ENCODE measurements at places on chromosomes 6 and 20. TPM values are rescaled to one million over a fixed set of nuclear protein-coding genes. Genes with fewer than 3 reads are reported as not detected.

GRCh38 chr6:80939898-80940297, 812.6 kb downstream of the TENT5A start:
- no peak overlapping the region for H3K27ac ChIP-seq
- no peak for DNase-seq
- H3K4me1 ChIP-seq, result no peaks in the 10 kb centered on the region
- no peaks in the 10 kb centered on the region for H3K27me3 ChIP-seq
- no peaks in the 10 kb centered on the region for H3K36me3 ChIP-seq
- no peak overlapping the region for H3K4me3 ChIP-seq

DNA sequence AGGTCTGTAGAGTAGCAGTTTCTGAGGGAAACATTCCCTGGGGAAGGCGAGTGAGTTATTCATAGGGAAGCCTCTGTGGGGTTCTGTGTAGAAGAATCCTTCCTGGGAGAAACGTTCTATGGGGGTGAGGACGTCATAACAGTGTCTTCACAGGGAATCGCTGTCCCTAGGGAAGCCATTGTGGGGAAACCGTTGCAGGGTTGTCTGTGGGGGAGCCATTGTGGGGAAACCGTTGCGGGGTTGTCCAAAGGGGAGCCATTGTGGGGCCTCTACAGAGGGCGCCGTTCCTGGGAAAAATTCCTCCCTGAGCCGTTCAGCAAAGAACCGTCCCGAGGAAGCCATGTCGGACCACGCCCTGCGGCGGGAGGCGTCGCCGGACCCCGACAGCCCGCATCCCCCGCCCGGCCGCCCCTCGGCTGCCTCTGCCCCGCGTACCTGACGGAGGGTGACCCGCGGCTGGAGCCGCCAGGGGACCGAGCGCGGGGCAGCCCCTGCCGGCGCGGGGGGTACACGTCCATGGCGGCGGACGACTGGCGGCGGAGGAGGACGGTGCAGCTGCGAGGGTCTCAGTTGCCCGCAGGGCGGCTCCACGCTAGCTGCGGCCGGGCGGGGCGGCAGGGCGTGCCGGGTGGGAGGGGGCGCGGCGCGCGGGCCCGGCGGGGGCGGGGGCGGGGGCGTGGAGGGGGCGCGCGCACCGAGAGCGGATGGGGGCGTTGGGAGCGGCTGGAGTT, at the start of gene DNAAF9:
TSS of gene DNAAF9 (minus strand) at position 630 of the 731 bp plus-strand sequence. CDS start at position 518, 112 bp downstream.
- no peaks in the 10 kb centered on the region for H3K27me3 ChIP-seq
- H3K4me1 ChIP-seq, result peaks cover 40% of the 10 kb centered on the region
- no peak for DNase-seq
- H3K36me3 ChIP-seq, result no peaks in the 10 kb centered on the region
- H3K4me3 ChIP-seq, result peak within 1 kb of the TSS; percentile 93

DNA sequence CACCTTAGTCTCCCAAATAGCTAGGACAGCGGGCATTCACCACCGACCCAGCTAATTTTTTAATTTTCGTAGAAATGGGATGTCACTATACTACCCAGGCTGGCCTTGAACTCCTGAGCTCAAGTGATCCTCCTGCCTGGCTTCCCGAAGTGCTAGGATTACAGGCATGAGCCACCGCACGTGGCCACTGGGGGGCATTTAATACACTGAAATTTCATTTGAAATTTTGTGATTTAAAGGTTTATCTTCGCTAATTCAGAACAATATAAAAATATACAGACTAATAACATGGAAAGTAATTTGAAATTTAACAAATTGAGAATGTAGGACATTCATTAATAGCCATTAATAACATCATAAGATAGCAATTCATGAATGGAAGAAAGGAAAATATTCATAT, 20.5 kb upstream of the TBC1D32 start:
- no peaks in the 10 kb centered on the region for H3K36me3 ChIP-seq
- no peak overlapping the region for H3K4me3 ChIP-seq
- H3K27ac ChIP-seq, result no peak overlapping the region
- no peaks in the 10 kb centered on the region for H3K27me3 ChIP-seq

DNA sequence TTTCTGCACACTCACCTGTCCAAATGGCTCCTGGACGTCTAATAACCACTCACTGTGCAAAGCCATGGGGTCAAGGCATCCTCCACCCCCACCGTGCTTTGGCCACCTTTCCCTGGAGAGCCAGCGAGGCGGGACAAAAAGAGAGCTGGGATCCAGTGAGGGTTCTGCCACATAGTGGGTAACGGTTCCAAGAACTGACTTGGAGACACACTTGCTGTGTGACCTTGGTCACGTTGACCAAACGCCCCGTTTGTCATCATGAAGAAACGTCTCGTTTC, 287.2 kb downstream of the TFAP2C start:
- no peak overlapping the region for H3K27ac ChIP-seq
- H3K27me3 ChIP-seq, result no peaks in the 10 kb centered on the region
- no peaks in the 10 kb centered on the region for H3K4me1 ChIP-seq
- no peak overlapping the region for H3K4me3 ChIP-seq
- no peaks in the 10 kb centered on the region for H3K36me3 ChIP-seq
- no peak for DNase-seq

DNA sequence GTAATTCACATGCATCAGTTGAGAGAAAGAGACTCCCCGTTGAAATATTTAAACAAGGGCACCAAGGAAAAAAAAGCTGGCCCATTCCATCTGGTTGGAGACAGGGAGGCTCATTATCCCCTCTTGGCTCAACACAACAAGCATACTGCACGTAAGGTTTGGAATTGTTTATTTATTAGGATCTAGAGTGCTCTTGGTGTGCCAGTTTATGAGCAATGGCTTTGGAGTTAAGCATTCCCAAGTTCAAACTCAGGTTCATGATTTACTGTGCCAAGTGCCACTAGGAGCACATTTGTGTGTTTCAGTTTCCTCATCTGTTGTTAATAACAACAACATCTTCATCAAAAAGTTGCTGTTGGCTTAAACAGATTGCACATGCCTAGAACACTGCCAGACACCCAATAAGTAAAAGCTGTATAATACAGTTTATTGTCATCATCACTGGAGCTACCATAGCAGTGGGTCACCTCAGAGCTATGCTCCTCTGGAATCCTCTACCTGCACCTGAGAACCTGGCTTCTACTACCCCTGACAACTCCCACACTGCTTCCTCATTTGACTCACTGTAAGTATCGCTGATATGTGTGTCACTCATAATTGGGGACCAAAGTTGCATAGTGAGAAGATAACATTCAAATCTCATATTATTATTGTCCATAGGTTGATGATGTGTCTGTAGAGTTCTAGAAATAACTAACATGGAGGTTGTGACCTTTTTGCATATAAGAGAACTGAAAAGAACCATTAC, 5.4 kb downstream of the SLC17A3 start:
- H3K27me3 ChIP-seq, result no peaks in the 10 kb centered on the region
- no peak overlapping the region for H3K27ac ChIP-seq
- no peak for DNase-seq
- H3K4me3 ChIP-seq, result no peak overlapping the region
- no peaks in the 10 kb centered on the region for H3K4me1 ChIP-seq
- H3K36me3 ChIP-seq, result no peaks in the 10 kb centered on the region

DNA sequence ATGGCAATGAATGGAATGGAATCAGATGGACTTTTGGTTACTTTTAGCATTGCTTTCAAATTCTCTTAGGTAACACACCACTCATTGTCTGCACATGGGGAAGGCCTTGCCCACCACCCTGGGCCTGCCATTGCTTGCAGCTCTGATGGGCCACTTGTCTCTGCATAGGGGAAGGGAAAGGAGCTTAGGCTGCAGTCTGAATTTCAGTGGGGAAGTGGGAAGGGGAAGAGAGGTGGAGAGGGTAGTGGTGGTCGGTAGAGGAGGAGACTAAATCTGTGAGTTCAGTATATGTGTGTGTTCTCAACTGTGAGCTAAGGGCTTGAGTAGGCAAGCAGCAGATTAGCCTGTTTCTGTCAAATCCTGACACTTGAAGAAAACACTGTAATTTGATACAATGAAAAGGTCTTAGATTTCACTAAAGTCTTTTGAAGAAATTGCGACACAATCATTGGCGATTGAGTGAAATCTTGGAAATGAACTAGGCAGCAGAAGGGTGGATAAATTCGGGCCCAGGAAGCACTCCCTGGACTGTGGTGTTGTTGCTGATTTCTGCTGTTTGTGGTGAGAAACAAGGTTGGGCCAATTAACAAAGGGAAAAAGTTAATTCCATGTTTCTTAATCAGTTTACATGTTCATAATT, 80.6 kb downstream of the OTOR start:
- H3K36me3 ChIP-seq, result no peaks in the 10 kb centered on the region
- H3K27ac ChIP-seq, result no peak overlapping the region
- no peak for DNase-seq
- H3K4me3 ChIP-seq, result no peak overlapping the region
- H3K4me1 ChIP-seq, result no peaks in the 10 kb centered on the region
- no peaks in the 10 kb centered on the region for H3K27me3 ChIP-seq

- no peak for DNase-seq
- no peak overlapping the region for H3K27ac ChIP-seq
- no peaks in the 10 kb centered on the region for H3K4me1 ChIP-seq
- H3K36me3 ChIP-seq, result no peaks in the 10 kb centered on the region
- H3K4me3 ChIP-seq, result no peak overlapping the region
Observed at GRCh38 chr20:38205001-38205400, 39.9 kb upstream of the TGM2 start.

GRCh38 chr6:128712898-128713297, 170.0 kb upstream of the LAMA2 start:
- no peak overlapping the region for H3K27ac ChIP-seq
- no peak overlapping the region for H3K4me3 ChIP-seq
- H3K4me1 ChIP-seq, result no peaks in the 10 kb centered on the region
- H3K36me3 ChIP-seq, result no peaks in the 10 kb centered on the region
- no peak for DNase-seq
- H3K27me3 ChIP-seq, result no peaks in the 10 kb centered on the region

Gene SLC29A1
- 51.1 TPM for total RNA-seq

Gene TMEM242
- total RNA-seq, result 6.1 TPM

Gene CCN5
- 134 TPM for total RNA-seq

Gene MROH8
- 1.5 TPM for total RNA-seq

GRCh38 chr6:68637782-68638181, 2.7 kb downstream of the ADGRB3 start:
- H3K36me3 ChIP-seq, result no peaks in the 10 kb centered on the region
- H3K27ac ChIP-seq, result no peak overlapping the region
- H3K4me1 ChIP-seq, result peaks cover 17% of the 10 kb centered on the region
- H3K4me3 ChIP-seq, result no peak overlapping the region
- no peak for DNase-seq
- no peaks in the 10 kb centered on the region for H3K27me3 ChIP-seq

DNA sequence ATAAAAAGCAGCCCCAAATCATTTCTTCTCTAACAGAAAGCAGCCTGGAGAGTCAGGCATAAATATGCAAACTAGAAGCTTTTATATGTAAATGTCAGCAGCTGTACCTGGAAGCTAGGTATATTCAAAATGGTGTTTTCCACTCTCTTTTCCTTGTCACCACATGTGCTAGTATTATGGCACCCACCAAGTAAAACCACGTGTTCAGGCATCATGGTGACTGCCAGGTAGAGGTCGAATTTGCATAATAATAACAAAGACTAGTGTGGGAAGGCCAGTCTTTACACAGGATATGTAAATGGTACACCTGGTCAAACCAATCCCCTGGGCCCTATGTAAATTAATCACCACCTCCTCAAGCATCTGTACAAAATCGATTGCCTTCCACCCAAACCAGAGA, 124.0 kb downstream of the MMUT start:
- no peaks in the 10 kb centered on the region for H3K4me1 ChIP-seq
- no peak overlapping the region for H3K4me3 ChIP-seq
- H3K36me3 ChIP-seq, result no peaks in the 10 kb centered on the region
- DNase-seq, result no peak

Gene TULP4
- total RNA-seq, result 79.8 TPM

Gene NANP
- total RNA-seq, result 3.7 TPM

GRCh38 chr20:49824206-49824605, 11.6 kb downstream of the SLC9A8 start:
- no peaks in the 10 kb centered on the region for H3K27me3 ChIP-seq
- H3K27ac ChIP-seq, result peak overlapping the region; percentile 5
- DNase-seq, result no peak
- H3K36me3 ChIP-seq, result no peaks in the 10 kb centered on the region
- peaks cover 5% of the 10 kb centered on the region for H3K4me1 ChIP-seq
- H3K4me3 ChIP-seq, result no peak overlapping the region

DNA sequence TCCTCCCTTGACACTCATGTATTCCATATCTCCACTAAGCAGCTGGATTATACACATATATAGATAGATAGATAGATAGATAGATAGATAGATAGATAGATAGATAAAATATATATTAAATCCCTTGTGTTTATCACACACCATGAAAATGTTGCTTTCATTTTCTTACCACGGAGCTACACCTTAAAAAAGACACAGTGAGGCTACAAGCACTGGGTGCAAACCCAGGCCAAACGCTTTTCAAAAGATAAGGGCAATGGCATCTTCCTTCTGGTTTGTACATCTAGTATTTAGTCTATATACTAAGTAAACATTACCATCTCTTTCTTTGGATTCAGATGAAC, 377.1 kb downstream of the ESR1 start:
- H3K36me3 ChIP-seq, result no peaks in the 10 kb centered on the region
- no peaks in the 10 kb centered on the region for H3K27me3 ChIP-seq
- H3K27ac ChIP-seq, result no peak overlapping the region
- no peak overlapping the region for H3K4me3 ChIP-seq
- DNase-seq, result no peak
- H3K4me1 ChIP-seq, result no peaks in the 10 kb centered on the region

DNA sequence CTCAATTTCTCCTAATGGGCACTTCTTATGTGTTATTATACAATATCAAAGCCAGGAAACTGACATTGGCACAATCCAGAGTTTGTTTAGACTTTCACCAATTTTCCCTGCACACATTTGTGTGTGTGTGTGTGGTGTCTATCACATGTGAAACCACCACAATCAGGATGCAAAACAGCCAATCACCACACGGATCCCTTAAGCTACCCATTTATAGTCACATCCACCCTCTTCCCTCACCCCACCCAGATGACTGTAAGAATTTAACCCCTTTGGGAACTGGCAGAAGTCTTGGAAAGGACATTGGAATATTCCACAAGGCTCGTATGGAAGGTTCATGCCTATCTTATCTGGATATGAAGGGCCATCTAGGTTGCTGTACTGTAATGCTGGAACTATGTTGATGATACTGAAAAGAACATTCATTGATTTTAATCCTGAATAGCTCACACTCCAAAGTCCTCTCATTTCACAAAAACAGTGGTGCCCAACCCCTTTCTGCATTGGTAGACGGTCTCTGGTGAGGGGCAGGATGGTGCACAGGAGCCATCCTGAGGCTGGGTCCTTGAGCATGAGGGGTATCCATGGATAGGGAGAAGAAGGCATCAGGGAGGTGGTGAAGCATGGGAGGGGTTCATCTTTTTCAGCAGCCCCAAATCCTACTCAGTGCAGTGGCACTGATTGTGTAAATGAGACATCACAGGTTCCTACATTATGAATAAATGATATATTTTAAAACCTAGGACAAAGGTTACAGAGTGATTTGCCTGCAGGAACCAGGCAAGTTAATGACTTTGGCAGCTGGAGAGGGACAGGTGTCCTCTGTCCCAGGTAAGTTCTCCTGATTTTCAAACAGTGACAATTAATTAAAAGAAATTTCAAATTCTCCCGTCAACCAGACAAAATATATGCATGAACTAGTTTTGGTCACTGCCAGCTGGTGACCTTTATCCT, 12.1 kb upstream of the CTCFL start:
- H3K27ac ChIP-seq, result no peak overlapping the region
- DNase-seq, result no peak
- H3K27me3 ChIP-seq, result no peaks in the 10 kb centered on the region
- H3K4me3 ChIP-seq, result no peak overlapping the region

Gene TBX18
- total RNA-seq, result 9.8 TPM

GRCh38 chr6:5898563-5898962, 108.2 kb downstream of the NRN1 start:
- H3K36me3 ChIP-seq, result no peaks in the 10 kb centered on the region
- H3K27ac ChIP-seq, result no peak overlapping the region
- DNase-seq, result no peak
- H3K4me3 ChIP-seq, result no peak overlapping the region
- no peaks in the 10 kb centered on the region for H3K27me3 ChIP-seq

Gene RAMACL
- 2.2 TPM for total RNA-seq
